ELR (cell line): ENCODE measurements at places on chromosomes 3 and 15.

GRCh38 chr15:29534378-29534777 is 264.8 kb upstream of the NSMCE3 start:
- no peak for DNase-seq

DNA sequence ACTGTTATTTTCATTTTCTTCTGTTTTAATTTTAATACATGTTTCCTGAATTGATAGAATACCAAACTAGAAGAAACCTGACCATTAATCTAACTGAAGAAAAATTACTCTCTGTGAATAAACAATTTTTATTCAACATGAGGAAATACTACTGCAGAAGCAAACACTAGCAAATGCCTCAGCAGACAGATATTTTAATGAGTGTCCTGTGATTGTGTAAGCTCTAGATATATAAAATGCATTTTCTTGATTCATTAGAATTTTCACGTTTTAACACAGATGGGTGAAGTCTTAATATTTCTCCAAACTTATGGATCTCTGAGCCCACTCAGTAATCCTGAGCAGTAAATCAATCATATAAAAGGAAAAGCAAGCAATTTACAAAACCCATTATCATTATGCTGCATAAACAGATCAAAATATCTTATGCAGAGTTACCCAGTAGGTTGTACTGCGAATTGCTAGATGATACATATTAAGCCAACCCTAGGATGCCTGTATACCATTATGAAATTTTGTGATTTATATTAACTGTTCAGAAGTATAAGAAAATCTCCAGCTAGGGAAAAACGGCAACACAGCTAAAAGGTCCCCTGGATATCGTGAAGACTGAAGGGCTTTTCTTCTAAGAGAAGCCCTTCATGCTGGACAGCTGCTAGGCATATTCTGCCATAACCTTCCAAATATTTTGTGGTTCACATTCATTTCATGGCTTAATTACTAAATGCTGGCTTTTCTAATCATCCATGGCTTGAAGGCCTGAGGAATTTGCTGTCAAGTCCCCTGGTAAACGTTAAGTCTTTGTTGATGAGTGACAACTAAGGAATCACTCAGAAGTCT is 157.7 kb upstream of the TGFBR2 start:
- DNase-seq: no peak

- peak; percentile 12 for DNase-seq
Measured at GRCh38 chr15:80076321-80077318, 17.1 kb downstream of the ZFAND6 start.

DNA sequence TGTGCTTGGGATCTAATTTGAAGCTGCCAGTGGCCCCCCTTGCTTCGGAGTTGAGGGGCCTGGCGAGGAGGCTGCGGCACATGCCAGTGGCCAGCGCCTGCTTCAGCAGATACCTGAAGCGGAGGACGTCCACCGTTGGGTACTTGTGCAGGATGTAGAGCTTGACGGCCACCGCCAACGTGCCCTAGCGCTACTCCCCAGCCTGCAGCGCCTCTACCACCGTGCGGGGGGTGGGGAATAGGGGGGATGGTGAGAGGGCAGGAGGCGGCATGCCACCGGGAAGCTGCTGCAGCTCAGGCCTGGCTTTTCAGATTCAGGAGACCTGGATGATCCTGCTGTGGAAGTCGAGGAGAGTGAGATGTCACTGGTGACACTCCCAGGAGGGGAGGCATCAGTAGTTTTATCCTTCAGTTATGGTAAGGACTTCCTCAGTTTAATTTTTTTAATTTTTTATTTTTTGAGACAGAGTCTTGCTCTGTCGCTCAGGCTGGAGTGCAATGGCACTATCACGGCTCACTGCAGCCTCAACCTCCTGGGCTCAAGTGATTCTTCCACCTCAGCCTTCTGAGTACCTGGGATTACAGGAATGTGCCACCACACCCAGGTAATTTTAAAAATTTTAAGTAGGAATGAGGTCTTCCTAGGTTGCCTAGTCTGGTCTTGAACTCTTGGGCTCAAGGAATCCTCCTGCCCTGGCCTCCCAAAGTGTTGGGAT is 150.6 kb upstream of the FRMD4B start:
- DNase-seq: no peak

GRCh38 chr3:156108616-156109015 is 11.8 kb upstream of the KCNAB1 start:
- DNase-seq: no peak

DNA sequence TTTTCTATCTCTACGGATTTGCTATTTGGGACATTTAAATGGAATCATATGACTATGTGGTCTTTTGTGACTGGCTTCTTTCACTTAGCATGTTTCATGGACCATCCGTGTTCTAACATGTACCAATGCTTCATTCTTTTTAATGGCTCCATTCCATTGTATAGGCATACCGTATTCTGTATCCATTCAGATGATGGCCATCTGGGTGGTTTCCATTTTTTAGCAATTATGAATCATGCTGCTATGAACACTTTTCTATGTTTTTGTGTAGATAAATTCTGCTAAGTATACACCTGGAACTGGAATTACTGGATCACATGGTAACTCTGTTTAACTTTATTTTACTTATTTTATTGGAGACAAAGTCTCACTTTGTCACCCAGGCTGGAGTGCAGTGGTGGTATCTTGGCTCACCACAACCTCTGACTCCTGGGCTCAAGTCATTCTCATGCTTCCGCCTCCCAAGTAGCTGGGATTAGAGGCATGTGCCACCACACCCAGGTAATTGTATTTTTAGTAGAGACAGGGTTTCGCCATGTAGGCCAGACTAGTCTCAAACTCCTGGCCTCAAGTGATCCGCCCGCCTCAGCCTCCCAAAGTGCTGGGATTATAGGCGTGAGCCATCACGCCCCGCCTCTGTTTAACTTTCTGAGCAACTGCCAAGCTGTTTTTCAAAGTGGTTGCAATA is 13.4 kb downstream of the UBP1 start:
- no peak for DNase-seq

DNA sequence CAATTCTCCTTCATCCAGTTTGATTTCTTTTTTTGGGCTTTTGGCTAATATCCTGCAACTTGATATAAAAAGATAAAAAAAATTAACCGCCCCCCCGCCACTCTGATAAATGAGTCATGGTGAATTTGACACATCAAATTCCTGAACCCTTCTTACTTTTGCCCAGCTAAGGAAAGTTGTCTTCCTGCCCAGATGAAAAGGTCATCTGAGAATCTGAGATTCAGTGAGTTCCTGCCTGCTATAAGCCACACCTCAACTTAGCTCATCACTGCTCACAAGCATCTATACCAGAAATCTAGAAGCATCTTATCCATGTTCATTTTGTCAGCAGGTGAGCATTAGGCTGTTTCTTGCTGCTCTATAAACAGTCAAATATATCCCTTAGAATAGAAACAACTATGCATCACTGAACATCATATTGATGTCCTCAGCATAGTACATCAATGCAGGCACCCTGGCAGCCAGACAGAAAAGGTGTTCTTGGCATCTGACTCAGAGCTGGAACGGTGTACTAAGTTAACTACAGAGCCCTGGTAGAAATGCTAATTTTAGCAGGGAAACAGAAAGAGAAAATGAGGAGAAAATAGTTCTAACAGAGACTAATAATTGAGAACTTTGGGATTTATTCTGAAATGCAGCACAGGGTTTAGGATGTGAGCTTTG is 77.1 kb downstream of the SEMA6D start:
- DNase-seq: peak; percentile 28

DNA sequence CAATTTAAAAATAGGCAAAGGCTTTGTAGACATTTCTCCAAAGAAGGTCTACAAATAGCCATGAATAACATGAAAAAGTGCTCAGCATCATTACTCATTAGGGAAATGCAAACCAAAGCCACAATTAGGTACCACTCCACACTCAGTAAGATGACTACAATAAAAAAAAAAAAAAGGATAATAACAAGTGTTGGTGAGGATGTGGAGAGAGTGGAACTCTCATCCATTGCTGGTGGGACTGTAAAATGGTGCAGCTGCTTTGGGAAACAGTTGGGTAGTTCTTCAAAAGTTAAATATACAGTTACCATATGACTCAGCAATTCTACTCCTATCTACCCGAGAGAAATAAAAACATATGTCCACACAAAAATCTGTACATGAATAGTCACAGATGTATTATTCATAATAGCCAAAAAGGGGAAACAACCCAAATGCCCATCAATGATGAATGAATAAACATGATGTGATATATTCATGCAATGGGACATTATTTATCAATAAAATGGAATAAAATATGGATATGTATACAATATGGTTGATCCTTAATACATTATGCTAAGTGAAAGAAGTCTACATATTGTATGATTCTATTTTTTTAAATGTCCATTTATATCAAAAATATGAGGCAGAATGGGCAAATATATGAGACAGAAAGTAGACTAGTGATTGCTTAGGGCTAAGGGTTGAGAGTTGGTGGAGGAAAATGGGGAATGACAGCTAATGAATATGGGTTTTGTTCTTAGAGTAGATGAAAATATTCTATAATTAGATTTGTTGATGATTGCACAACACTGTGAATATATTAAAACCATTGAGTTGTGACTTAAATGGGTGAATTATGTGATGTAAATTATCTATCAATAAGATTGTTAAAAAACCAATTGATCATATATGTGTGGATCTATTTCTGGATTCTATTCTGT is 66.1 kb upstream of the SMAD3 start:
- no peak for DNase-seq

- no peak for DNase-seq
Measured at GRCh38 chr15:66852064-66852905, 150.2 kb downstream of the SMAD6 start.

DNA sequence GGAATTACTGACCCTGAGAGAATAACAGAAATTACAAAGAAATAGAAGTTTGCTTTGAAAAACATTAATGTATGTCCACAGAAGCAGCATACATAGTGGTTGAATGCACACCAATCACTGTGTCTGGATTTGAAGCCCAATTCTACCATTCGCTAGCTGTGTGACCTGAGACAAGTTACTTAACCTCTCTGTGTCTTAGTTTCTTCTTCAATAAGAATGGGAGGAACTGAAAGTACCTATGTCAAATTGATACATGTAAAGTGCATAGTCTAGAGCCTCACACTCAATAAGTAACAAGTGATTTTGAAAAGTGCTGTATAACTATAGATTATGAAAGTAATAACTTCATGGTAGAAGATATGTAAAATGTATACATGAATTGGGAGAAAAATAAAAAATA is 457.8 kb downstream of the FOXP1 start:
- DNase-seq: no peak

- peak; percentile 38 for DNase-seq
Measured at GRCh38 chr3:140910860-140911259, 30.8 kb upstream of the SLC25A36 start.

DNA sequence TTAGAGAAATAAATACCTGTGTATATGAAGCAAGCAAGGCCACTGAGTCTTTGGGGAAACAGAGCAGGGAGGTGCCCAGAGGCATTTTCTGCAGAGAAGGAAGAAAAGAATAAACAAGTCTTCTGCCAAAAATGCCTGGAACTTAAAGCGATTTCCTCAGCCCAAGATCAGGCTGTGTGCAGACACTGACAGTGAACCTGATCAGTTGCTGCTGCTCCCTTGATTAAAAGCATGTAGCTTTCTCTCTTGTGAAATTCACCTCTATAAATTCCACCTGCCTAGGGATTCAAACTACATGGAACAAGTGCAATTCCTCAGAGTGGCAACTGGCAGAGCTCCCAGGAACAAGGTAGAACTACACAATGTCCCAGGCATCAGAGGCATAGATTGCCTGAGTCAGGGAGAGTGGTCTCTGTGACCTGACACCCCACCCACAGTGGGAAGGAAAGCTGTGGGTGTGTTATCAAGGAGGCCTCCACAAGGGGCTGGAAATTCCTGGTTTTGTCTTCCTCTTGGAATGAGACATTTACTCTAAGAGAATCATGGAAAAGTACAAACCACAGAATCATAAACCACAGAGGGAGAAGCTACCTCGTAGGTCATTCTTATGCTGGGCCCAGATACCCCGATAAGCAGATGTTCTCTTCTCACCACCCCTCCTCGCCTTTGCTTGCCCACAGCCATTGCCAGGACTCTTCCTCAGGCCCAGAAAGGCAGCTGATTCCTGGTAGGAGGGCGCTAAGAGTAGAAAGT is 1.8 kb upstream of the ZBTB38 start:
- DNase-seq: peak; percentile 99

GRCh38 chr15:40259021-40259420 is 20.2 kb downstream of the PAK6 start:
- peak; percentile 44 for DNase-seq

DNA sequence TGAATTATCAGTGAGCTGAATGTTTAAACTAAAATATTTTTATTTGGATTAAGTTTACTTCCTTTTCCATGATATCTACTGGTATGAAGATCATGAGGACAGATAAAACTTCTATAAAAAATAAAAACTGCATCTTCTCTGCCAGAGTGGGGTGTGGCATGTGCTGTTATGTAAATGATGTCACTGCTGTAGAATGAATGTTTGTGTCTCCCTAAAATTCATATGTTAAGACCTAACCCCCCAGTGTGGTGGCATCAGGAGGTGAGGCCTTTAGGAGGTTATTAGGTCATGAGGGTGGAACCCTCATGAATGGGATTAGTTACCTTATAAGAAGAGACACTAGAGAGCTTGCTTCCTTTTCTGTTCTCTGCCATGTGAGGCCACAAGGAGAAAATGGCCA is 178.7 kb upstream of the DPH6 start:
- DNase-seq: no peak

DNA sequence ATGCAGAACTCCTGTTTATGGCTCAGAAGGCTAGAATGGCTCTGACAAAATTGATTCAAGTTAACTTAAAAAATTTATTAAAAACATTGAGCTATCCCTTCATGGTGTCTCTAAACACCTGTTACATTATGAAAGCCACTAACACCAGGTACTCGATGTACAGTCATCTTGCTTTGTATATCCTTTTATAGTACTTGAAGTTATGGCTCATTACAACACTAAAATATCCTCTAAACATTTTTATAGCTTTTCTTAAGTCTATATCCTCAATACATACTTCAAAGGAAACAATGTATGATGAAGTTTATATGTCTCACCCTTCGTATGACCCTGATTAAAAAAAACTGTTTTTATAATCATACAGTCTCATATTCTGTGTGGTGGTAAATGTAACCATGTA is 38.2 kb downstream of the SLITRK3 start:
- no peak for DNase-seq

DNA sequence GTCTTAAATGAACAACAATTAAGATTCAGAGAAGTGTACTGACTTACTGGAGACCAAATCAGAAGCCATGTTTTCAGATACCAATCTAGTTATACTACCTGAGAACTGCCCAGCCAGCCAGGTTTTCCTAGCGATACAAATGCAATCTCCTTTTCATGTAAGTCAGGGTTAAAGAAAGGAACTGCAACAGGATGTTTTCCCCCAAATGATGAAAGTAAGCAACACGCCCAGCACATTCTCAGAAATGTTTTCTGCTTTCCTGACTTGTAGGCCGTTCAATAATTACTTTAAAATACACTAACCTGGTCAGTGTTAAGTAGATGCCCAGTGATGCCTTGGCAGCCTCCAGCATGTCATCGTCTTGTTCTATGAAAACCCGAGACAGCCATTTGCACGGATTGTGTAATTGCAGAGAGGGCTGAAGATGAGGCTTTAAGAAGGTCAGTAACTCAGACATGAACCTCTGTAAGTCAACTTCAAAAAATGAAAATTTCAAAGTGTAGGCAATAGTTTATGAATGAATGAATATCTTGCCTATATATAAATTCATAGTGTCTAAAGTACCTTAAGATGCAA is 30.3 kb downstream of the LINS1 start:
- no peak for DNase-seq
